ENCODE measurements at places on chromosomes 3 and 15. TPM values are rescaled to one million over a fixed set of nuclear protein-coding genes. Genes with fewer than 3 reads are reported as not detected.

UROC1 gene
- not detected for total RNA-seq

CP gene
- total RNA-seq = 93.2 TPM

CX3CR1 gene
- total RNA-seq = not detected

USP4 gene
- 21.6 TPM for total RNA-seq

MAP2K5 gene
- total RNA-seq = 32.1 TPM

CHST2 gene
- total RNA-seq = 3.5 TPM

DMXL2 gene
- total RNA-seq = 25.0 TPM

ACKR2 gene
- total RNA-seq = not detected

LTF gene
- not detected for total RNA-seq

GOLGA8M gene
- total RNA-seq = not detected

ARHGEF26 gene
- 12.8 TPM for total RNA-seq

PAQR9 gene
- 0.06 TPM for total RNA-seq

CSTA gene
- total RNA-seq = not detected

WDR93 gene
- 0.64 TPM for total RNA-seq

ACTRT3 gene
- 2.7 TPM for total RNA-seq

HRH1 gene
- total RNA-seq = not detected

TRH gene
- not detected for total RNA-seq

NAALADL2 gene
- total RNA-seq = 1.3 TPM

ITIH4 gene
- total RNA-seq = 0.68 TPM

DOCK3 gene
- total RNA-seq = 0.80 TPM

AHSG gene
- total RNA-seq = not detected

ROPN1B gene
- not detected for total RNA-seq

ANKRD34C gene
- not detected for total RNA-seq

SCN11A gene
- total RNA-seq = not detected

PEX11A gene
- 11.0 TPM for total RNA-seq

CLEC3B gene
- total RNA-seq = not detected

ASB14 gene
- not detected for total RNA-seq

XCR1 gene
- not detected for total RNA-seq

SLC9C1 gene
- total RNA-seq = not detected

NR2E3 gene
- total RNA-seq = not detected

UPK1B gene
- total RNA-seq = not detected

CHST14 gene
- total RNA-seq = 6.5 TPM

LSAMP gene
- 45.1 TPM for total RNA-seq

TTC23 gene
- 22.6 TPM for total RNA-seq

RHCG gene
- total RNA-seq = not detected

GOLGA6L25 gene
- total RNA-seq = not detected

LTK gene
- not detected for total RNA-seq

MORC1 gene
- total RNA-seq = not detected

CELF6 gene
- 0.18 TPM for total RNA-seq

RYR3 gene
- not detected for total RNA-seq

SLC51A gene
- total RNA-seq = not detected

CHRNA3 gene
- total RNA-seq = 0.37 TPM

TLR9 gene
- total RNA-seq = not detected

RAMAC gene
- total RNA-seq = 38.9 TPM

PTPN9 gene
- 14.4 TPM for total RNA-seq

MAP1A gene
- total RNA-seq = 10.0 TPM

CTDSPL2 gene
- 52.2 TPM for total RNA-seq

CCDC9B gene
- total RNA-seq = 5.9 TPM

P2RY13 gene
- total RNA-seq = not detected

SLC22A14 gene
- not detected for total RNA-seq

PHLDB2 gene
- total RNA-seq = not detected

Measured in G401 (cell line).